ENCODE measurements at places on chromosomes 11 and 22.

- no peak for DNase-seq
Measured at GRCh38 chr11:121961321-121961801, 154.7 kb downstream of the BLID start.

DNA sequence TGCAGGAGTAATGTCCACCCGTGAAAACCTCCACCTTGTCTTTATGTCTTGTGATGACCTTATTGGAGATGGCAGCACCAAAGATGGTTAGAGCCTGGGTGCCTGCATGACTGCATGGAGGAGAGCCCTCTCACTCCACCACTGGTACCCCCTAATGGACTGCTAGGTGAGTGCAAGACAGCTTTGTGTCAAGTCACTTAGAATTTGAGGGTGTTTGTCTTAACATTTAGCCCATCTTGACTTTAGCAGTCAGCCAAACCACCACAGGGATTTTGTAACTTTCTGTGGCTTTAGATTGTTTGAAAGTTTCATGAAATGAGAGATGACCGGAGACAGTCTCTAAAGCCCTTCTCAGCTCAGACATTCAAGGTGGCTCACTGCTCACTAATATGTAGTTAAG is 232.9 kb upstream of the NCAM1 start:
- no peak for DNase-seq

DNA sequence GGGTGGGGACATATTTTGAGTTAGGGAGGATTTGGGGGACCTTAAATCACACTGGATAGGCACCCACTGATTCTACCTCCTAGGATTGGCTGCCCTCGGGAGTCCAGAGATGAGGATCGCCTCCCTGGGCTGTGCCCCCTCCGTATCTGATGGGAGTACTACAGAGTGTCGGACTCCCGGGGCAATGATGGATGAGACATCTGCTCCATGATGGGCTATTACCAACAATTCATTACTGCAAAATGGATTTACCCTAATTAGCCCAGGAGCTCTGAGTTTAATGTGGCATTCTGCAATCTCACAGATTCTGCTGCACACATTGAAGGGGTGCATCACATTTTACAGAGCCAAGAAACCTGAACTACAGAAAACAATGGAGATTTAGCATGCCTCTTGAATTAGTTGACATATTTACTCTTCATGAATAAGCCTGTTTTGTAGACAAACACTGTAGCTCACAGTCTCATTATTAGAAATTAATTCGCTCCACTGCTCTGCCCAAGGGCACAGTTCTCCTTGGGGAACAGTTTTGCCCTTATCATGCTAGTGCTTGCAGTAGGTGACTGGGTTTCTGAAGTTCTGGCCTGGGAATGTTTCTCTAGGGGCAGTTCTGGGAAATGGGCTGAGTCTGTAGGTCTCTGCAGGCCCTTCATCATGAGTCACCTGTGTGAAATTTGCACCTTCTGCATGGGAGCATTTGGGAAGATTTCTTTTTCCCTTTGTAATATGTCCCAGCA is 217.1 kb upstream of the PLET1 start:
- DNase-seq: no peak

GRCh38 chr11:130318031-130318673 is 3.4 kb upstream of the ZBTB44 start:
- no peak for DNase-seq

GRCh38 chr11:10108915-10109680 is 184.9 kb downstream of the SBF2 start:
- peak; percentile 70 for DNase-seq

GRCh38 chr11:18392434-18393321 is 1.7 kb upstream of the LDHA start:
- DNase-seq: no peak

GRCh38 chr22:27637604-27638003 is 164.0 kb downstream of the MN1 start:
- DNase-seq: peak; percentile 6
